Stimulated activated CD4-positive, alpha-beta T cell treated with anti-CD3 and anti-CD28 coated beads, TNF-alpha, amount 100 ng/mL, for 1 hour (primary cell): ENCODE measurements at places on chromosomes 1 and 21.

DNA sequence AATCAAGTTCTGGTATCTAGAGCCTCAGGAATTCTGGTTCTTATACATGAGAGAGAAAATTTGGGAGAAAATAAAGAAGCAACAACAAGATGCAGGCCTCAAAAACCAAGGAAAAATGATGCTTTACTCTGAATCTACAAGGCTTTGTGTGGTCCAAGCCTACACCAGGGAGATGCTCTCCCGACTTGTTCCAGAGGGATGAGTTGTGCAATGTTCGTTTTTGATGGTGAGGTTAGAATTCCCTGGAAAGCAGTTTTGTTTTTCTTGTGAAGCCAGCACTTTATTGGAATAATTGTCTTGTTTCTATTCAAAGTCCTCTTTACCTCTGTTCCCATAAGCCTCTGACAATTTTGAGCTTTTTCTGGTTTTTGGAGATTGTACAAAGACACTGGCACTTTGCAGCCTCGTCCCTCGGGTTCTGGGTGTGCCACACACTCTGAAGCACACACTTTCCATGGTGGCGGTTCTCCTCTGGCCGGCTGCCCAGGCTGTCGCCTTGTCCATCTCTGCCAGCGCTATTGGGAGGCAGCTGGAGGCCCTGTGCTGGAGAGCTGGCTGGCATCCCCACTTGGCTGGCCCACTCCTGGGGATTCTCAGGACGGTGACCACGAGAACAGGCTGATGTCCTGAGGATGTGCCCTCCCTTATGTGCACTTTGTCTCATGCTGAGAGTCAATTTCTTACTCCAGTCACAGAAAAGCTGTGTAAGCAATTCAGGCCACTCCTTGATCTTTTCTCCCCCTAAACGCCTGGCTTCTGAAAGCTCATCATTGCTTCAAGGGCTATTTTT lies 70.2 kb downstream of the EDEM3 start:
- DNase-seq = no peak

- DNase-seq = no peak
Observed at GRCh38 chr1:116474921-116475849, 95.6 kb downstream of the CD58 start.

DNA sequence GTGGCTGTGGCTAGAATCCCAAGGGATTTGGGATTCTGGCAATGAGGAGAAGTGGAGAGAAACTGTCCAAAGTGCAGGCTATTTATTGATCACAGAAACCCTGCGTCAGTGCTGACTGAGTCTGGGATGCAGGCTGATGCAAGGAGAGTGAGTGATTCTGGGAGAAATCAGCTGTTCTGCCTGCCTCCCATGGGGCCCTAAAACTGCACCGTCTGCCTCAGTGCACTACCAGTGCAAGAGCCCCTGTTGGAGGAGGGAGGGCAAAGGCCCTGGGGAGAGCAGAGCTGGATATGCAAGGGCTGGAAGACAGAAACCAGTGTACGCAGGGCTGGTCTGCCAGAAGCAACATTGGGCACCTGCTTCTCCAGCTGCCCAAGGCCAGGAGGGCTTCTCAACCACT lies 42.6 kb downstream of the C1orf198 start:
- DNase-seq = no peak

DNA sequence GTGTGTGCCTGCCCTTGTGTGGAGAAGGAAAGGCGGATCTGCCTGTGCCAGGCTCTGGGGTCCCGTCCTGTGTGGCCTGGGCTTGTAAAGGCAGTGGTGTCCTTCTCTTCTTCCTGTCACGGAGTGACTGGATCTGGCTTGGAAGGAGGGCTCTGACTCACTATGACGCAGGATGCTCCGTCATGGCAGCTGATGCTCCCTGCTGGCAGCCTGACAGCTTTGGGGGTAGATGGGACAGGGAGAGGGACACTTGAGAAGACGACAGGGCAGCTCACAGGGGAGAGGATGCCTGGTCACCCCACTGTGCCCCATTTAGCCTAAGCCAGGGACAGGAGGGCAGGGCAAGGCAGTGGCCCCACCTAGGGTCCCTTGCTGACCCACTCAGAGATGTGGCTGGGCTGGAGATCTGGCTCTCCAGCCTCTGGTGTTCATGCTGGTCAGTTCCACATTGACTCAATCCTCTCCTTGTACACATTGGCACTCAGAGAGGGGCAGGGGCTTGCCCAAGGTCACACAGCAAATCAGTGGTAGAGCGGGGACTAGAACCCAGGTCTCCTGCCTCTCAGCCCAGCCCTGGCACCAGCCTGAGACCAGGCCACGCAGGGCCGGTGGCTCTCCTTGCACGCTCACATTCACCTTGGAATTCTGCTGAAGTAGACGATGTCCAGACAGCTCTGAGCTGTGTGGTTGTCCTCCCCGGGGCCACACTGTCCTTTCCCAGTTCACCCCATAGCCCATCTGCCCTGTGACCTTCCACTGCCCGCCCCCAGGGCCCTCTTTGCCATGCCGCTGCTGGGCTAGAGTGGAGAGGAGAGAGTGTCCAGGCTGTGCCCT lies 2.8 kb upstream of the FAM131C start:
- no peak for DNase-seq

DNA sequence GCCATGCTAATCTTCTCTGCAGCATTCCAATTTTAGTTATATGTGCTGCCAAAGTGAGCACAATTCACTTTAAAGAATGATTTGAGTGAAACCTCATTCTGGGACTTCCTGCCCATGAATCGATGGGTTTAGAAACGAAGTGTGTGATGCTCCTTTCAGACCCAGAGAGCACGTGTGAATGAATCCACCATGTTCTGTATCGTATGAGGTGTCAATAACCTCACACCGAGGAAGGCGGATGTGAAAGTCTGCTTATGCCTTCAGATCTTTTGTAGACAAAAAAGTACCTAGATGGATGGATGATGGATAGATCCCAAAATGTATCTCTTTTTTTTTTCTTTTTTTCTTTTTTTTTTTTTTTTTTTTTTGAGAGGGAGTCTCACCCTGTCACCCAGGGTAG lies 13.8 kb downstream of the UBASH3A start:
- DNase-seq = no peak

- no peak for DNase-seq
Observed at GRCh38 chr1:183622013-183622412, 13.6 kb downstream of the ARPC5 start.

- DNase-seq = no peak
Observed at GRCh38 chr1:89589515-89589914, 43.4 kb upstream of the LRRC8C start.

- no peak for DNase-seq
Observed at GRCh38 chr1:104746994-104747393, 997.3 kb downstream of the AMY1C start.

DNA sequence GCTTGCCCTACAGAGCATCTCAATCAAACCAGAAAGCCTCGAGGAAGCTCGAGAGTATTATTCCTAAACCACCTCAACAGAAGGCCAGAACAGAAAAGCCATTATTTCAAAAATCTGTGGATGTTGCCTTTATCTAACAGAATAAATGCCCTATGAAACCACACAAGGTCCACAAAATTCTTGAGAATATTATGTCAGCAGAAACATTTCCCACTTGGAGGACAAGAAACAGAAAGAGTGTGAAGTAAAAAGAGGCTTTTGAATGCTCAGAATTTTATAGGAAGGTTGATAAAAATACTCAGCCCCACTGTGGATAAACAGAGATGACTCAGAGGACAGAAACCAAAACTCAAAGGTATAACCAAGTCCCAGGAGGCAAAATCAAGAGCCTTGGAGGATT lies 146.4 kb upstream of the LRRC7 start:
- no peak for DNase-seq

DNA sequence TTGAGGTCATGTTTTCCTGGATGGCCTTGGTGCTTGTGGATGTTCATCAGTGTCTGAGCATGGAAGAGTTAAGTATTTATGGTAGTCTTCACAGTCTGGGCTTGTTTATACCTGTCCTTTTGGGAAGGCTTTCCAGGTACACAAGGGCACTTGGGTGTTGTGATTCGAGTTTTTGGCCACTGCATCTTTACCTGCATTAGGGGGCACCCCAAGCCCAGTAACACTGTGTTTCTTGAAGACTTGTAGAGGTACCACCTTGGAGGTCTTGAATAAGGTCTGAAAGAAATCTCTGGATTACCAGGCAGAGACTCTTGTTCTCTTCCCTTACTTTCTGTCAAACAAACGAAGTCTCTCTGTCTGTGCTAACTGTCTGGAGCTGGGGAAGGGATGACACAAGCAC lies 34.4 kb upstream of the ROR1 start:
- DNase-seq = no peak

DNA sequence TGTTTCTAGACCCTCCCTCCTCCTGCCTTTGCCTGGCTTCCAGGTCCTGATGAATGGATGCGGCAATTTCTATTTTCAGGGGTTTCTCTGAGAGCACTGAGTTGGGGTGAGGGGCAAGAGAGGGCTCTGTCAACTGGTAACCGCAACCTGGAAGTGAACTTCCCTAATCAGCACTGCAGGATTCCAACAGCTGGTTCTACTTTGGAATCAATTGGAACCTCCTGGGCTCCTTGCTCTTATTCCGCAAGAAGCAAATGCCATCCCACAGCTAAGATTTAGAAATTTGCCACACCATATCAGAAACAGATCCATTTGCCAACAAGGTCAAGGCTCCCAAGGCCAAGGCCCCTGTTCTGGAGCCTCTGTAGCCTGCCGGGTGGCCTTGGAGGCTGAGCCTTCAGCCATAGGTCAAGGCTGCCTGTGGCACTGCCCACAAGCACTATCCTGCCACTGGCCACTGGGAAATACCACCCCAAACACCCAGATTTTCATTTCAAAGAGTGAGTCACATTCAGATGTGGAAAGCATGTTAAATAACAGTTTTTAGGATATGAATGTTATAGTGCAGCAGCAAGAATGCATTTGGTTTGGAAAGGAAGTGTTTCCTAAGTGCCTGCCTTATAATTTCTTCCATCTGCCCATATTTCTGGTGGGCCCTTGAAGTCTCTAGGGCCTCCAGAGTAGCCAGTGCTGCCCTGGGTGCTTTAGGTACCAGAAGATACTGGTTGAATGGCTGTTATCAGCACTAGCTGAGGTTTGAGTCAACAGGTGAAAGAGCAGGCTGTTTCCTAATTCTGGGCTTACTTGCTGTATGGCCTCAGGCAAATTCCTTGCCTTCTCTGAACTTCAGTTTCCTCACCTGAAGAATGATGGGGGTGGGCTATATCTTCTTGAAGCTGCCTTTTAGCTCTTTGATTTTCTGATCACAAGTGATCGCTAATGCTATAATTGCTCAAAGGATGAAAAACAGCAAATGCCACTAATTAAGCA lies 56.3 kb upstream of the JUN start:
- no peak for DNase-seq

DNA sequence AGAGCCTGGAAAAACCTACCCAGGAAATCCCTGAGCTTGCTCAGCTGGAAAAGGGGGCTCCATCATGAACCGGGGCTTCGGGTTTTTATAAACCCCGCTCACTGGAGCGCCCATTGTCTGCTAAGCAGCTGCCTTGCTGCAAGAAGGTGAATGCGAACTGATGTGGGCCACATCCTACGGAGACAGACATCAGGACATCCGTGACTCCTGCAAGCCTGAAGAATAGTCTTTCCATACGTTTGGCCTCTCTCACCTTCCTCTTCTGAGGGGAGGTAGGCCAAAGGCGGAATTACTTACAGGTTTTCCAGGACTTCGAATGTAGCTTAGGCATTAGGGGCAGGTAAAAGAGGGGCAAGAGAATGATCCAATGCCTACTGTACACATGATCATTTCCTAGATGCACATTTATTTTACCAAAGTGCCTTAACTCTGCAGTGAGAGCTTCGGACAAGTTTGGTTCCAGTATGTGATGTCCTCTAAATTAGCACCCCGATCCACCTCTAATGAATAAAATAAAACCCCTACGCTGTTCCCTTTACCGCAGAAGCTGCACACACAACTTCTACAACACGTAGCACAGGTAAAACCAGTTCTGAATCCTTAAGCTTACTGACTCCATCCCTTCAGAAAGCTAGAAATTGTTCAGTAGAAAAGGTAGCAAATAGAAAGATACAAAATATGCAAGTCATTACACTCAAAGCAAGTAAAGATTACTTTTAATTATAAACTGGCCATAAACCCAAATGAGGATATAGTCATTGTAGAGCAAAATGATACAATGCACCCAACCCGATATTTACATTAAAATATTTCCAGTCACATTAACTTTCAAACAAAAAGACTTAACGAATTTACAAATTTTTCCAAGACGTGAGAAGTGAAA lies 866 bp upstream of the SORT1 start:
- no peak for DNase-seq

- DNase-seq = no peak
Observed at GRCh38 chr1:94757931-94758330, 62.2 kb upstream of the SLC44A3 start.

- no peak for DNase-seq
Observed at GRCh38 chr1:227541129-227541528, 22.2 kb upstream of the ZNF678 start.

DNA sequence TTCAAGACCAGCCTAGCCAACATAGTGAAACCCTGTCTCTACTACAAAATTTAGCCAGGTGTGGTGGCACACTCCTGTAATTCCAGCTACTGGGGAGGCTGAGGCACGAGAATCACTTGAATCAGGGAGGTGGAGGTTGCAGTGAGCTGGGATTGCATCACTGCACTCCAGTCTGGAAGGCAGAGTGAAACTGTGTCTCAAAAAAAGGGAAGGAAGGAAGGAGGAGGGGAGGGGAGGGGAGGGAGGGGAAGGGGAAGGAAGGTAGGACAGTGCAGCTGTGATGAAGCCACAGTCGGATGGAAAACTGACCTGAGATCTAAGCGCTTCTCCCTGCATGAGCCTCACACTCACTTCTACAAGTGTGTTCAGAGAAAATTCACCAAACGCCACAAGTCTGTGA lies 22.0 kb upstream of the FHAD1 start:
- DNase-seq = no peak

- DNase-seq = no peak
Observed at GRCh38 chr21:28633839-28634555, 358.7 kb downstream of the LTN1 start.

DNA sequence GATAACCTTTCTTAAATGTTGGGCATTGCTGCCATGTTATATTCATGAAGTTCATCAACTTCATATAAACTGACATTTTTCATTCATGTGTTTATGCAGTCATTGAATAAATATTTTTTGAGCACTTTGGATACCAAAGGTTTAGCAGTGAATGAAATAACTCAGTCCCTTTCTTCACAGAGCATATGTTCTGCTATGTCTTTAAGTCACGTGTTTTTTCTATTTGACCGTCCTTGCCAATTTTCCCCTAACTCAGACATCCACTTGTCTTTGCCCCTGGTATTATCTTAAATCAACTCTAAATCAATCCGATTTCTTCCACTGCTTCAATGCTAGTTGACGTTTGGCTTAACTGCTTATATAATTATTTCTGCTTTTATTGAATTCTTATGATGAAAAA lies 16.6 kb downstream of the ADARB1 start:
- DNase-seq = no peak

GRCh38 chr21:19475525-19475924 lies 1071.9 kb upstream of the TMPRSS15 start:
- DNase-seq = no peak

GRCh38 chr1:238985312-238985711 lies 401.1 kb upstream of the CHRM3 start:
- DNase-seq = no peak

DNA sequence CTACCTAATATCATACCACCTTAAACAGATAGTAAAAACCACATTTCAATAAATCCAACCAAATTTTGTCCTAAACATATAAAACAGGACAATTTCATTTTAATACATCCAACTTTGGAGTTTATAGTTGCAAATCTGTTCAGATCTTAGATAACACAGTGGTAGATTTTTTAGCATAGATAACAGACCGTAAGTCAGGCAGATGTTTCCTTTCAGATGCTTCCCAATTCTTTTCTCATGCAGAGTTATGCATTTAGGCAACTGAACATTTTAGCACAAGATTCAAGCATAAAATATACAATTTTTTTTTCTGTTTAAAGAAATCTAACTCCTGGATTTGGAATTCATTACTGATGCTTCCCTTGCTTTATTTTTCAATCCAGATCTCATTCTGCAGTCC lies 156.5 kb upstream of the ZNHIT6 start:
- no peak for DNase-seq
